Endothelial cell (in vitro differentiated cells): ENCODE measurements at places on chromosomes 3 and 15.

DNA sequence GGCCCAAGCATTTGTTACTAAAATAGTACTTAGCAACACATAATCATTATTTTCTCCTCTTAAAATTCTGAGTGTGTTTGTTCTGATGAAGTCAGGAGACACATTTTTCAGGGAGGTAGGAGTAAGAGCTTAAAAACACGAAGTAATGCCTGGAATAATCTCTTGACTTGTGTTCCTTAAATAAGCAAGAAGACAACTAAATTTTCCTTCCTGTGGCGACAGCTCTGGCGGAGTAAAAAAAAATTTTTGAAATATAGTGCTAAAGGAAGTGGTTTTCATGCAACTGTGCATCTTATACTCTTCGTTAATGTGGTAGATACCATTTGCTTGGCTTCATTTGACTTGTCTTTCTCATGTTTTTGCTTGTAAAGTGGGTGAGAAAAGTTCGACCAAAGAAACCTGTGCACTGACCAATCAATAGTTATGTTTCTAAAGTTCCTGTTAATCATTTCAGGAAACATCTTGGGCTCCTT lies 11.1 kb upstream of the MBNL1 start:
- no peak for DNase-seq

GRCh38 chr3:129715854-129716253 lies 109.4 kb upstream of the PLXND1 start:
- DNase-seq: no peak

GRCh38 chr15:75095594-75095993 lies 72.2 kb downstream of the PPCDC start:
- no peak for DNase-seq

- DNase-seq: no peak
Measured at GRCh38 chr15:41182266-41182665, 48.3 kb downstream of the EXD1 start.

- no peak for DNase-seq
Measured at GRCh38 chr3:126847061-126847460, 135.9 kb upstream of the PLXNA1 start.

GRCh38 chr3:52889901-52890300 lies 7.4 kb downstream of the STIMATE start:
- DNase-seq: no peak

DNA sequence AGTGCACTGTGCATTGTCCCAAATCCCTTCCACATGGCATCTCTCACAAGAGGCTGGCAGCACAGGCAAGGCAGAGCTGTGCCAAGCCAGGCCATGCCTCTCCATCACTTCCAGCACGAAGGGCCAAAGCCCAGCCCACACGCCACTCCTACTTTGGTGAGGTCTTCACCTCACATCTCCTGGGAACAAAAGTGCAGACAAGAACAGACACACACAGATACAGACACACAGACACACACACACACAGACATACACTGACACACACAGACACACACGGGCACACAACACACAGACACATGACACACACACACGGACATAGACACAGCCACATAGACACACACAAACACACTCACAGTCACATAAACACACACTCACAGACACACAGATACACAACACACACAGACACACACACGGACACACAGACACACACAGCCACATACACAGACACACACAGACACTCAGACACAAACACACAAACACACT lies 233.3 kb downstream of the UACA start:
- no peak for DNase-seq

DNA sequence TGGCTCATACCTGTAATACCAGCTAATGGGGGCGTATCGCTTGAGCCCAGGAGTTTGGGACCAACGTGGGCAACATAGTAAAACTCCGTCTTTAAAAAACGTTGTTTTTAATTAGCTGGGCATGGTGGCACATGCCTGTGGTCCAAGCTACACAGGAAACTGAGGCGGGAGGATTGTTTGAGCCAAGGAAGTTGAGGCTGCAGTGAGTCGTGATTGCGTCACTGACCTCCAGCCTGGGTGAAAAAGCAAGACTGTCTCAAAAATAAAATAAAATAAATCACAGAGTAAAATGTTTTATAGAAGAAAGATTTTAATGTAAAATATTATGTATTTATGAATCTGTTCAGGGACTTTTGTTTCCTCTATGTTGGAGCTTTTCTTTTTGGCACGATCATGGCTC lies 15.3 kb upstream of the STRIT1 start:
- no peak for DNase-seq

DNA sequence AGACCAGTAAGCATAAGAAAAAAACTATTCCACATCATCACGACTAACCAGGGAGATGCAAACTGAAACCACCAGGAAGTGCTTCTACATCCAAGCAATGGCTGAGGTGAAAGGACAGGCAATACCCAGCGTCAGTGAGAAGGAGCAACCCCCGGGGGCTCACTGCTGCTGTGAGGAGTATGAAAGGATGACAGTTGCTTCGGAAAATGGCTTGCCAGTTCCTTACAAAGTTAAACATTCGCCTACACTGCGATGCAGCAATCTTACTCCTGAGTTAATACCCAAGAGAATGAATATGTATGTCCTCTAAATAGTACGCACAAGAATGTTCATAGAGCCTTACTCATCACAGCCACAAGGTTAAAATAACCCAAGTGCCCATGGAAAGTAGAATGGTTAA lies 13.3 kb upstream of the PLXNA1 start:
- DNase-seq: no peak

- DNase-seq: no peak
Measured at GRCh38 chr3:49972656-49973055, 32.7 kb downstream of the RBM6 start.

DNA sequence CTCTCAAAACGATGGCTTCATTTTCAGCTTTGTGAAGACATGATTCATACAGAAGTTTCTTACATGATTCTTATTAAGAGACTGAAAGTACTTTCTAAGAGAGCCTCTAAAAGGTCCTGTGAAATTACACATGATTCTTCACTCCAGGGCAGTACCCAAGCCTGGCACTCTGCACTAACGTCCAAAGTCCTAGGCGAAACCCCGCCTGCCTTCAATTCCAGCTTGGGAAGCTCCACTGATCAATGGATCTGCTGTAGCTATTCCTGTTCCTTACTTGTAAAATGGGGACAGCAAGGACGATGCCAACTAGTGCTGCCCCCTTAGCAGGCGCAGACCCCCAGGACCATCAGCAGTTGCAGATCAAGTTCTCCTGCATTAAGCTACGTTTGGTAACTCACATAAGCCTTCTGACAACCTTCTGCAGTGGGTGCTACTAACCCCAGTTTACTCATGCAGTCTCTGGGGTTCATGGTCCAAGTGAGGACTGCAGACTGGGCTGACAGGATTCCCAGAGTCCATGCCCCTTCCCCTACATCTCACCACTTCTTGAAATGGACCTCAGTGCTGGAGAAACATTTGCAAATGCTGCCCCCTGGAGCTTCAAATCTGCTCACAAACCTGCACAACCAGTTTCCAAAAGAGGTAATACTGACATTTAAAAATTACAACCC lies 10.6 kb downstream of the CHCHD4 start:
- DNase-seq: no peak

- DNase-seq: no peak
Measured at GRCh38 chr15:58632789-58633188, 116.7 kb downstream of the ADAM10 start.

- DNase-seq: no peak
Measured at GRCh38 chr3:194964809-194965208, 279.1 kb downstream of the FAM43A start.

- DNase-seq: no peak
Measured at GRCh38 chr3:45923755-45924154, 19.5 kb upstream of the CXCR6 start.

- DNase-seq: no peak
Measured at GRCh38 chr15:44595246-44595645, 58.3 kb downstream of the EIF3J start.

- DNase-seq: peak; percentile 41
Measured at GRCh38 chr3:57556459-57557084, 498 bp downstream of the PDE12 start.

DNA sequence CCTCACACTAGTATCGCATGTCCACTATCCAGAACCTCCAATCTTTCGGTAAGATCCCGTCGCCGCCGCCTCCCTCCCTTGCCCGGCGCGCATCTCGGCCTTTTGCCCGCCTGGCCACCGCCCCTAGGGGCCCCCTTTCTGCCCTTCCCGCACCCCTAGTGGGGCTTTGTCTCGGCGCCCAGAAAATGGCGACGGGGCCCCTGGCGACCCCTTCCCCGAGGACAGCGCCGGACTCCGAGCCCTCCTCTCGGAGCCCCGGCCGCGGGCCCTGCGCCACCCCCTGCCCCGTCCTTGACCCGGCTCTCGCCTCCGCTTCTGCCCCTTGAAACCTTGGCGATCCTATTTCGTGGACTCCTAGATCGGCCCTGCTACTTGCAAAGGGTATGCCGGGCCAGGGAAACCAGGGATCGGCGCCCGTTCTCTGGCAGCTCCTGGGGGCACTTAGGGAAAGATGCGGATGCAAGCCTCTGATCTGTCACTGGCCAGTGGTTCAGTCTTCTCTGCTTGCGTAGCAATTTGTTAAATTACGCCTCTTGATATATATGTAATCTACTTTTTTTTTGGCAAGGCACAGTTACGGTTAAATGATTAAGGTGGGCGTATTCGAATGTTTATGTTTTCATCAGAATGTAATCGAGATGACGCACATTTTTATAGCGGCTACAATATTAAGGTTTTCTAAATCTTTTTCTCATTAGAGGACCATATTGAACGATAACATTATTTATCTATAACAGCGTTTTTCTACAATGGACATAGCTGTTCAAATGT lies 603 bp downstream of the EIF1B start:
- DNase-seq: peak; percentile 47

GRCh38 chr3:179147514-179147872 lies 664 bp upstream of the PIK3CA start:
- no peak for DNase-seq

- no peak for DNase-seq
Measured at GRCh38 chr15:79954661-79955060, 16.3 kb downstream of the BCL2A1 start.

- DNase-seq: no peak
Measured at GRCh38 chr15:68791431-68792283, 29.0 kb downstream of the ANP32A start.

DNA sequence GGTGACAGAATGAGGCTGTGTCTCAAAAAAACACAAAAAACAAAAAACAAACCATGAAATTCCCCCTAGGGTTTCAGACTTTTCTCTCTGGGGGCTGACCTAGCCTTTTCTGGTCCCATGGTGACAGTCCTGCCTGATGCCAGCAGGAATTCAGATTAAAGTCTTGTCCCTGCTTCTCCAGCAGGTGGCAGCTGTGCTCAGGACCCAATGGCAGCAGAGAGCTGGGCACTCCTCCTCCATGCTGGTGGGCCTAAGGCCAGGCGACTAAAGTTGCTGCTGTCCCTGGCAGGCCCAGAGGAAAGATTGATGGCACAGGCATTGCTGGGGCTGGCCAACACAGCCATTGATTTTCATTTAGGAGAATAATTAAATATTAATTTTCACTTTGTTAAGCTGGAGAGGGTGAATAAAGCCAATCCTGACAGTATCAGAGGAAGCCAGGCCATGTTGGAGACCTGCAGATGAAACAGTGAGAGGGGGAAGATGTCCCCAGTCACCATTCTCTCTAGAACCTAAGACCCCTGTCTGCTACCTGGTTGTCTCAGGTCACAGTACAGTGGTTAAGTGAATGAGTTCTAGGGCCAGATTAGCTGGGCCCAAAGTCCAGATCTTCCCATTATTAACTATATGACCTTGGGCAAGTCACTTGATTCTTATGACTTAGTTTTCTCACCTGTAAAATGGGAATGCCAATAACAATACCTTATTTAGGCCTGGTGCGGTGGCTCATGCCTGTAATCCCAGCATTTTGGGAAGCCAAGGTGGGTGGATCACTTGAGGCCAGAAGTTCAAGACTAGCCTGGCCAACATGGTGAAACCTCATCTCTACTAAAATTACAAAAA lies 7.1 kb downstream of the CELF6 start:
- peak; percentile 75 for DNase-seq

DNA sequence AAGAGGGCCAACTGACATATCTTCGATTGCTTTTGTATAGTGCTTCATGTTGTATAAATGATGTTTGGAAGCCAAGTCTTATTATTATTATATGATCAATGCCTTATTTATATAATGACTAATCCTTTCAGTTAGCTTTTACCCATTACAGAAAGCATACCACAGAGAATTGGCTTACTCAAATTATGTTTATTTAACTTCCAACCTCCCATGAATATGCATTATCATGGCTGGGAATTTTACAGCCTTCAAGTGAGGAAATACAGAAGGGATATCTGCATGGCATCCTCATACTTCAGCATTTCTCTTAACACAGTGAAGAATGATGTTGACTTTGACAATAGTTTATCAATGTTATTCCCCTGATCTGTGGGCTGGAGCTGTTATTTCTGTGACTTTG lies 225.9 kb upstream of the GAP43 start:
- DNase-seq: no peak

DNA sequence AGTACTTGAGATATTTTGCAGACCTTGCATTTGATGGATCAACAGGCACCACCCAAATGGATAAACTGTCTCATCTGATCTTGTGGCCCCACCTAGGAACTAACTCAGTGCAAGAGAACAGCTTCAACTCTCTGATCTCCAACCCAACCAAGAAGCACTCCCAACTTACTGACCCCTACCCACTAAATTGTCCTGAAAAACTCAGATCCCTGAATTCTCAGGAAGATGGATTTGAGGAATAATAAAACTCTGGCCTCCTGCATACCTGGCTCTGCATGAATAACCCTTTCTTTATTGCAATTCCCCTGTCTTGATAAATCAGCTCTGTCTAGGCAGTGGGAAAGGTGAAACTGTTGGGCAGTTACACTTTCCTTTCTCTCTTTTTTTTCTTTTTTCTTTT lies 247.9 kb downstream of the ZPLD1 start:
- DNase-seq: no peak

DNA sequence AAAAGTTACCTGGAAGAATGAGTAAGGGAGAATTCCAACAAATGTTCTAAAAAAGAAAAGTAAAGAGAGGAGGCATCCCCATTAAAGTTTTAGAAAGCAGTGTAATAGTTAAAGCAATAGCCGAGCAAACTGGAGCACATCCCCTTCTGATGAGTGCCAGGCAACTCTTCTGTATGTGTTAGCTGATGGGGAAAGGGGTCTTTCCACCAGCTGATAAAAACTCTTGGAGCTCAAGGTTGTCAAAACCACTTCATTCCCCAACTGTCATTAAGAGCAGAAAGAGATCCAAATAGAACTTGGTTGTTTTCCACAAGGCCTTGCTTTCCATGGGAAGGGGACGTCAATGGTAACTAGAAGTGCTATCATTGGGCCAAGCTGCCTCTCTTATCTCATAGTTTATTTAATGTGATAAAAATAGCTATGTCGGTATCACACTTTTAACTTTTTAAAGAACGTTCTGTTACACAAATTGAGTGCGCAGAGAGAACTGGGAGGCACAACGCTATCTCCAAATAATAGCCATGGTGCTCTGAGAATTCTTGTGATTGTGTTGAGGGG lies 116.9 kb downstream of the POLR2M start:
- DNase-seq: no peak

GRCh38 chr3:153577059-153577736 lies 415.2 kb downstream of the RAP2B start:
- no peak for DNase-seq

GRCh38 chr3:115085197-115085865 lies 61.8 kb downstream of the ZBTB20 start:
- DNase-seq: no peak
